Activated T-cell treated with anti-CD3 and anti-CD28 coated beads, Interleukin-2, amount 50 U/mL, for 1 hour (primary cell): ENCODE measurements at places on chromosomes 16 and 17.

DNA sequence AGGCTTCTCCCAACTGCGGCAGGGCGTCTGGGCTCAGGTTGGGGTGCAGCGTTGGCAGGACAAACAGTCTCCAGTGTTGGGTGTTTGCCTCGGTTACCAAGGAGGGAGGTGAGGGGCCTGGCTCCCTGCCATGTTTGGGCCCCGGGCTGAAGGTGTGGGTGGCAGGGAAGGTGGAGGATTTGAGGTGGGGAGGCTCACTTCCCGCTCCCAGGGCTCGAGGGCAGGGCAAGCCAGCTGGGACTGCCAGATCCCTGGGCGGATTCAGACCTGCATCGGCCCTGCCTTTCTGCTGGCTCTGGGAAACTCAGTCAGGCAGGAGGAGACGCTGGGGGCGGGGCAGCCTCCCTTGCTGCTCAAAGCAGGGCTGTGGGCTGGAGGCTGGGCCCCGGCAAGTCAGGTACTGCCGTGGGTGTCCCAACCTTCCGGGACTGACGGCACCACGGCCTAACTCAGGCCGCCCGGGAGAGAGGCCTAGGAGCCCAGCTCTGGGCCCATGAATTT, 31.3 kb upstream of the KRT17 start:
- no peak for DNase-seq

- DNase-seq = no peak
Observed at GRCh38 chr16:26963109-26963508, 103.6 kb upstream of the C16orf82 start.

DNA sequence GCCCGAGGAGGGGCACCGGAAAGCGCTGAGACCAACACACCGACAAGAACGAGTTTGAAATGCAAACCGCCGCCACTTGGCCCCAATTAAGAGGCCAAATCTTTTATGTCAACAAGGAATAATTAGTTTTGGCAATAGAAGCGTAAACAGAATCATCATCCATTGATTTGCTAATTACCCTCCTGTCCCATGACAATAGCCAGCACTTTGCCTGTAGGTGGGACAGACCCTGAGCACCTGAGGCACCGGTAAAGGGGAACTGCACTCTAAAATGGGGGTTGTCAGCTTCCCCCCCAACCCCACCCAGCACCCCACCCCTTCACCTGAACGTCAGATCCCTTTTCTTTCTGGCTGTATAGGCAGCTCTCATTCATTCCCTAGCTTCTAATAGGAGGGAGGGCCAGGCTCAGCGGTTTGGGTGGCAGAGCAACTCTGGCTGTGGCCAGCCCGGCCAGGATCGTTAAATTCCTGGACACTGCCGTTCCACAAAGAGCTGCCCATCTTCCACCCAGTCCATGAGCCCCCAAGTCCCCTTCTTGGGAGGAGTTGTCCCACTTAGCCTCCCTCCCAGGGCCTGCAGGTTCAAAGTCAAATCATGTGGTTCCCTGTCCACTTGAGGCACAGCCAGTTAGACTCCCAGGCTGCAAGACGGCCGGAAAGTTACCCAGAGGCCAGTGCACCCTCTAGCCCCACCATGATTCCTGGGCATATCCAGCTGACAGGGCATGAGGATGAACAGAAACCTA, 45.8 kb downstream of the WNT3 start:
- DNase-seq = no peak

DNA sequence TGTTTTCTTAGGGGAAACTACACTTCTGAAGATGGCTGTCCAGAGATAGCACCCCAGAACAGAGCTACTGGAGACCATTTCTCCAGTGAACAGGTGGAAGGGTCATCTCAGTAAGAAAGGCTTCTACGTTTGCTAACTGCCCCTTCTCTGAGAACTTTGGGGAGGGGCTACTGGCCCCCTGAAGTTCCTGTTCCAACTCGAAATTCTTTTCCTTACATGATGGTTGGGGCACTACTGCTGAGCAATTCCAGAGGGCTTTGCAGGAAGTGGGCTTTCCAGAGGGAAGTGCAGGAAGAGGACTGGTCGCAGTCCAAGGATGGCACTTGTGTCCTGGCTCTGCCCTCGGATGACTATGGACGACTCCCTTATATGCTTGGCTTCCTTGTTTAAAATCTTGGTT, 31.2 kb downstream of the TOM1L2 start:
- DNase-seq = no peak

GRCh38 chr16:47979164-47979520, 176.7 kb downstream of the ABCC12 start:
- DNase-seq = no peak

DNA sequence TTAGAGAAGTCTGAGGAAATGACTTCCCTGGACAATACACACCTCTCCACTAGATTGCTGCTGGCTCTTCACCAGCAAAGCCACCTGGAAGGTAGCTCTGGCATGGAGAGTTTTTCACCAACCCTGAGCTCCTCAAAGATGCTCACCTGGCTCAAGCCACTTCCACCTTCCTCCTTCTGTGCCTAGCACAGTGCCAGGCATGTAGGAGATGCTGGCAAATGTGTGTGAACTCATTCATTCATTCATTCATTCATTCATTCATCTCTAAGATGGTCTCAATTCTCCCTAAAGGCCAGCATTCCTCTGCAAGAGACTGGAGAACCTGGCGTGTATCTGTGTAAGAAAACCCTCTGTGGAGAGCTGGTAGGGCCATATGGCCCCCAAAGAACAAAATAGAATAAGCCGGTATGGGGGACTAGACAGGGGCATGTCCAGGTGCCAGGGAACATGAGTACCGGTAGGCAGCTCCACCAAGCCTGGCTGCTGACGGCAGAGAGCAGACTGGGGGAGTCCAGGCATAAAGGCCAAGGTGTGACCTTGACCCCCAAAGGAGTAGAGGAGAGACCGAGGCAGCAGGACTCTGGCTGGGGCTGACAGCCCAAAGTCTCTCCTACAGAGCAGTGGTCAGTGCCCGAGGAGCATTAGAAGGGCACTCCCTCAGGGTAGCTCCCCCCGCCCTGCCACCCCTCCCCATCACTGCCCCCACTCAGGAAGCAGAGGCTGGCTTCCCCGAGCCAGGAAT, 132.2 kb upstream of the TNRC6C start:
- DNase-seq = peak; percentile 13

GRCh38 chr16:71479420-71479819, 9.7 kb downstream of the ZNF19 start:
- no peak for DNase-seq

GRCh38 chr17:43360739-43361505, 37.9 kb upstream of the ARL4D start:
- peak; percentile 87 for DNase-seq

- DNase-seq = no peak
Observed at GRCh38 chr17:66915204-66915611, 49.3 kb upstream of the CACNG4 start.

DNA sequence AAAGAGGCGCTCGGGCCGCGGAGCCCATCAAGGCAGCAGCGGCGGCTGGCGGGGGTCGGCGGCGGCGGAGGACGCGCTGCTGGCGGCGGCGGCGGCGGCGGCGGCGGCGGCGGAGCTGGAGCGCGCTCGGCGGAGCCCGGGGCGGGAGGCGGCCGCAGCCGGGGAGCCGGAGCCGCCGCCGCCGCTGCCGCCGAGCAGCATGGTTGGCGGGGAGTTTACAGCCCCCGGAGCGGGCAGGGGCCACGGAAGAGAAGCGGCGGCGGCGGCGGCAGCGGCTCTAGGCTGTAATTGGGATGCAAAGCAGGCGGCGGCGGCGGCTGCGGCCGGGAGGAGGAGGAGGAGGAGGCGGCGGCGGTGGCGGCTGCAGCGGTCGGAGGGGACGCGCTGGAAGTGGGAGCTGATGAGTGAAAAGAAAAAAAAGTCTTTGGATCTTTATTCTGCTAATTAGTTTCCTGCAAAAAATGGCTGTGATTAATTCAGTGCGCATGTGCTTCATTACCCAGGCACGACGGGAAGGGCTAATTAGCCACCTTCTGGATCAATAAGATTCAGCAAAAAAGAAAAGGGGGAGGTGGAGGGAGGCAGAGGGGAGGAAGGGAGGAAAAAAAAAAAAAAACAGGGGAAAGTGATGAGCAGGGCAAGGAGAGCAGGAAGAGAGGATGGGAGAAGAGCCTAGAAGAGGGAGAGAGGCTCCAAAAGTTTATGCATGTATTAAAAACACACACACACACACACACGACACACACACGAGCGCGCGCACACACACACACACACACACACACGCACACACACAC, 10.9 kb upstream of the ZFHX3 start:
- DNase-seq = no peak

GRCh38 chr17:79356839-79357447, 253.9 kb downstream of the RBFOX3 start:
- DNase-seq = no peak

DNA sequence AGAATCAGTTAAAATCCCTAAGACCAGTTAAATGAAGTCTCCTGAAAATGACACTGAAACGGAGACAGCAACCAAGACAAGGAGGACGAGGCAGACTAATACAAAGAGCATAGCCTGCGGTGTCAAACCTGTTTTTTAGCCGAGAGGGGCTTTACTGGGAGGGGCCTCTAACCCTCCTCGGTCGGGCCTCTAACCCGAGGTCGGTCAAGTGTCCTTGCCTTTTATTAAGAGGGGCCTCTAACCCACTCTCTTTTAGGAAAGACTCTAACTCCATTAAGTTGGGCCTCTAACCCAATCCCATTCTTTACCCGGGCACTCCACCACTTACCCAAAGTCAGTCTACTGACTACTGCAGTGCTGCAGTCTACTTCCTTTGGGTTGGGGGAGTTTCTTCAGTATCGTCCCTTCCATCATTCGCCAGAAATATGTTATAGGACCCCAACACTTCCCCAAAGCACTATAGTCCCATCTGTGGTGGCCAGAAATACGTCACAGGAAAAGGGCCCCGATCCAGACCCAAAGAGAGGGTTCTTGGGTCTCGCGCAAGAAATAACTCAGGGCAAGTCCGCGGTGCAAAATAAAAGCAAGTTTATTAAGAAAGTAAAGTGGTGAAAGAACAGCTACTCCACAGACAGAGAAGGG, 39.2 kb upstream of the ARL4D start:
- DNase-seq = peak; percentile 43

DNA sequence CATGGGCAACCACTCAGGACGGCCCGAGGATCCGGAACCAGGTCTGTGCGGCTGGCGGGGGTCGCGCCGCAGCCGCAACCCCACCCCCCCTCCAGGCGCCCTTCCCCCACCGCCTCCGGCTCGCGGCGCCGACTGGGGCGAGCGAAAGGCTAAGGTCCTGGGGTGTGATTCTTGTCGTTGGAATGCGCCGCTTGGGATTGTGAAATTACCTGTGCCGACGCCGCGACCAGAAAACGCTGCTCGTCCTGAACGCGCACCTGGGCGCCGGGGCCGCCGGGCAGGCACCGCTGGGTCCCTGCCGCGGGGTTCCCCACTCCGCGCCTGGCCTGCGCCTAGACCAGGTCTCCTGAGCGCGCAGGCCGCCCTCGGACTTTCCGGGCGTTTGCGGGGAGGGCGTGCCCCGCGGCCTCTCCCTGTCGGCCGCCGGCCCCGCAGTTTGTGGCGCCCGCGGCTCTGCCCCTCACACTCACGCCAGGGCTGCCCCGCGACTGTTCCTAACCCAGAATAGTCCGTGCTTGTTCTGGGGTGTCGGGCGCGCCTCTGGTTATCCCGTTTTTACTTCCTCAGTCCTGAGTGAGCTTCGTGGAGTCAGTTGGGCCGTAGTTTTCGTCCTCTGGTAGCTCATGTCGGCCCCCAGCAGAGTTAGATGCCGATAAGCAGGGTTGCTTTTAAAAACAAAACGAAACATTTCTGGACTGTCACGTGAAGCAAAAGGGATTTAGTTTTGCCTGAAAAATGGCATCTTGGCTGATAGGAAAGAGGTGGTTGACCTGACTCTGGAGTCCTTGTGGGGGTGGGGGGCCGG, 147.2 kb downstream of the SPECC1 start:
- no peak for DNase-seq
